ENCODE measurements at places on chromosomes 4 and X. TPM values are rescaled to one million over a fixed set of nuclear protein-coding genes. Genes with fewer than 3 reads are reported as not detected.

DNA sequence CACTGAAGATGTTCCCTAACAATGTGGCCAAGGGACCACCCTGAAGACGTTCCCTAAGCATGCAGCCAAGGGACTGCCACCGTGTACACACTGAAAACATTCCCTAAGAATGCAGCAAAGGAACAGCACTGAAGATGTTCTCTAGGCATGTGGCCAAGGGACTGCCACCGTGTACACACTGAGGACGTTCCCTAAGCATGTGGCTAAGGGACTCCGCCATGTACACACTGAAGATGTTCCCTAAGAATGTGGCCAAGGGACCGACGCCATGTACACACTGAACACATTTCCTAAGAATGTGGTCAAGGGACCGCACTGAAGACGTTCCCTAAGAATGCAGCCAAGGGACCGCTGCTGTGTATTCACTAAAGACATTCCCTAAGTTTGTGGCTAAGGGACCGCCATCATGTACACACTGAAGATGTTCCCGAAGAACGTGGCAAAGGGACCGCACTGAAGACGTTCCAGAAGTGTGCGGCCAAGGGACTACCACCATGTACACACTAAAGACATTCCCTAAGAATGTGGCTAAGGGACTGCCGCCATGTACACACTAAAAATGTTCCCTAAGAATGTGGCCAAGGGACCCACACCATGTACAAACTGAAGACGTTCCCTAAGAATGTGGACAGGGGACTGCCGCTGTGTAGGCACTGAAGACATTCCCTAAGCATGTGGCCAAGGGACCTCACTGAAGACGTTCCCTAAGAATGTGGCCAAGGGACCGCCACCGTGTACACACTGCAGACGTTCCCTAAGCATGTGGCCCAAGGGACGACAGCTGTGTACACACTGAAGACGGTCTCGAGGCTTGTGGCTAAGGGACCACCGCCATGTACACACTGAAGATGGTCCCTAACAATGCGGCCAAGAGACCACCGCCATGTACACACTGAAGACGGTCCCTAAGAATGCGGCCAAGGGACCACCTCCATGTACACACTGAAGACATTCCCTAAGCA lies 54.8 kb downstream of the DHRSX start:
- DNase-seq: no peak

DNA sequence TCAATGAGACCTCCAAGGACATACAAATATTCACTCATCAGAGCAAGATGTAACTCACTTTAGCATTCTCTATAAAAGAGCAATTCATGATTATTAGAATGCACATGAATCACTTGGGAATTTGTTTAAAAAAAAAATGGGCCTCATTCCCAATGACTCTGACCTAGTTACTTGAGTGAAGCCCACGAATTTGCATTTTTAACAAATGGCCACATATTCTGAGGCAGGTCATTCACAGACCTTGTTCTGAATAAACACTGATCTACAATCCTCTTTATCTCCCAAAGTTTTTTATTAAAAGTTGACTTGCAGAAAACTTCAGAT lies 255.1 kb upstream of the VEGFC start:
- no peak for DNase-seq

DNA sequence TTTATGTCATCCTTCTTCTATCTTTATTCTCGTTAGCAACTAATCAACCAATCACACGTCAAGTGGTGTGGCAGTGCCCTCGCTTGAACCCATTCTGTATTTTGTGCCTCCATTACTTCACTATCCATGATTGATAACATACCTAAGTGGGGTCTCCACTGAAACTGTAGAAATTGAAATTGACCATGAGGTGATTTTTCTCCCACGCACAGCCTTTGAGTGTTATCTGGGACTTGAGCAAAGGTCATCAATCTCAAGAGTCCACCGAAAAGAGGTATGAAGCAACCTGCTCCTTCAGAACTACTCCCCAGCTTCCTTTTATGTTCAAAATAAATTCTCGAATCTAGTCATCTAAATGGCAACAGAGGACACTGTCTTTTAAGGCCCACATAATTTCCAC lies 111.1 kb downstream of the SCD5 start:
- DNase-seq: no peak

- no peak for DNase-seq
Observed at GRCh38 chrX:123223409-123223808, 39.3 kb downstream of the GRIA3 start.

DNA sequence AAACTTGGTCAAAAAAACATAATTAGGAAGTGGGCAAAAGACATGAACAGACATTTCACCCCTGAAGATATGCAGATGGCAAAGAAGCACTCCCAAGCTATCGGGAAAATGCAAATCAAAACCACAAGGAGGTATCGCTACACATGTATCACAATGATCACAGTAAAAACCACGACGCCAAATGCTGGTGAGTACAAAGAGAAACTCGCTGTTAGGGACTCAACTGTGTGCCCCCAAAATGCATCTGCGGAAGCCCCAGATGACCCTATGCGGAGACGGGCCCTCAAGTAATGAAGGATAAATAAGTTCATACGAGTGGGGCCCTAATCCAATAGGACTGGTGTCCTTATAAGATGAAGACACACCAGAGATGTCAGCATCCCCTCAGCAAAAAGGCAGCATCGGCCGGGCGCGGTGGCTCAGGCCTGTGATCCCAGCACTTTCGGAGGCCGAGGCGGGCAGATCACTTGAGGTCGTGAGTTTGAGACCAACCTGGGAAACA lies 10.2 kb downstream of the GAK start:
- no peak for DNase-seq

- DNase-seq: no peak
Observed at GRCh38 chr4:104345598-104346242, 149.0 kb downstream of the CXXC4 start.

- peak; percentile 58 for DNase-seq
Observed at GRCh38 chr4:151485541-151486131, 76.7 kb downstream of the FHIP1A start.

- DNase-seq: no peak
Observed at GRCh38 chrX:19177721-19178120, 55.5 kb upstream of the ADGRG2 start.

DNA sequence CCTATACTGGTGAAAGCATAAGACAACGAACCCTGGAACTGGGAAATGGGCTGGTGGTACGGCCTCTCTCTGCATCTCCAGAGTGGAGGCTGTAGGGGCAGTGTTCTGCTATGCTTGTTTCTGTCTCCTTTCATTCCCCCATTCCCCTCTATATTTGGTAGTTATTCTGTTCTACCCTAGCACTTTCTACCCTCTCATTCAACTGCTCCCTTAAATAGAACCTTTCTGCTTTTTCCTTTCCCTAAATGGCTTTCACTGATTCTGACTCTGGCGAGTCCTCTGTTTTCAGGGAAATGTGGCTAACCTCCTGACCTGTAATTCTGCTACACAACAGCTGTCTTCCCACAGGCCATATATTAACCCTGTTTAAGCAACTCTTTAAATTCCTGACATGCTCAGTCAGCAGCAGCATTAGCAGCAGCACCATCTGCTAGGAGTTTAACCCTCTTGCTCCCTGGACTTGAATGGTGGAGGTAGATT lies 94.2 kb downstream of the CXCL13 start:
- no peak for DNase-seq

DNA sequence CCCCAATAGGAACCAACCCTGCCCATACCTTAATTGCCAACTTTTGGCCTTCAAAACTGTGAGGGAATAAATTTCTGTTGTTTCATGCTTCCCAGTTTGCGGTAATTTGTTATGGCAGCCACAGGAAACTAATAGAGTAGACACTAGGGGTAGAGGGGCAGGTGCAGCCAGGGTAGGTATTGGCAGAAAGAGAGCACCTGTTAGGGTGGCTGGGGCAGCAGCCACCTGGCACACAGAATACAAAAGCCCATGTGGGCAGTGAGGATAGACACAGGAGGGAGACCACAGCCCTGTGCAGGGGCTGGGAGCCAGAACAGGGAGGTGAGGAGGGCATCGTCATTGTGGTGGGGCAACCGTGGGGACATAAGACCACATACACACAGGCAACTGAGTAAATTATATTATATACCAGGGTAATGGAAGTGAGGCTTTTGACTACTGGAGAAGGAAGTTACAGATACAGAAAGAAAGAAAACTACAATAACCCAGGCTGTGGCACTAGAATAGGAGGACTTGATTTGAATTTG lies 28.2 kb downstream of the IRF2 start:
- no peak for DNase-seq

GRCh38 chrX:872090-872489 lies 241.5 kb downstream of the SHOX start:
- no peak for DNase-seq

DNA sequence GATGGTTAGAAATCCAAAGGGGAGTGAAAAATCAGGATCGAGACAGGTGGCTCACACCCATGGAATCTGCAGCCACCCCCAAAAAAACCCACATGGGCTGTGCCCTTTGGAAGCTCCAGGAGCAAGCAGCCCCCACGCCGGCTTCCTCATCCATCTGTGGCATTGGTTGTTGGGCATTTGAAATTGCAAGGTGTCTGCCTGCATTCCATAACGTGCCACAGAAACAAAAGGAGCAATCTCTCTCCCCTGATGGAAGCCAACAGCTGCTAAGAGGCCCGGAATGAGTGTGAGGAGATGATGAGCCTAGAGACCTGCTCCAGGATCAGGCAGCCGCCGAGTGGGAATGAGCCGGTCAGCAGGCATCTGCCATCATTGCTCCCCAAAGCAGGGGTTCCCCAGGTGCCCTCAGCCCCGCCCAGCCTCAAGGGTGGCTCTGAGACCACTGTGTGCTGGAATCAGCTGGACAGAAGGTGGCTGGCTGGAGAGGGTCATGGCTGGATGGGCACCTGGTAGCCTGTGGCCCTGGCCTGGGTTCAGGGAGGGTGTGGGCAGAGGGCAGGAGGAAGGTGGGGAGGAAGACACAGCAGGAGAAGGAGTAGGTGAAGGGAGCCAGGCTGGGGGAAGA lies 113.2 kb downstream of the CRLF2 start:
- DNase-seq: peak; percentile 23

- no peak for DNase-seq
Observed at GRCh38 chr4:88998891-88999290, 58.1 kb downstream of the FAM13A start.

- no peak for DNase-seq
Observed at GRCh38 chr4:162408309-162408708, 244.5 kb upstream of the FSTL5 start.

- DNase-seq: no peak
Observed at GRCh38 chr4:119041396-119041795, 94.2 kb upstream of the MYOZ2 start.

DNA sequence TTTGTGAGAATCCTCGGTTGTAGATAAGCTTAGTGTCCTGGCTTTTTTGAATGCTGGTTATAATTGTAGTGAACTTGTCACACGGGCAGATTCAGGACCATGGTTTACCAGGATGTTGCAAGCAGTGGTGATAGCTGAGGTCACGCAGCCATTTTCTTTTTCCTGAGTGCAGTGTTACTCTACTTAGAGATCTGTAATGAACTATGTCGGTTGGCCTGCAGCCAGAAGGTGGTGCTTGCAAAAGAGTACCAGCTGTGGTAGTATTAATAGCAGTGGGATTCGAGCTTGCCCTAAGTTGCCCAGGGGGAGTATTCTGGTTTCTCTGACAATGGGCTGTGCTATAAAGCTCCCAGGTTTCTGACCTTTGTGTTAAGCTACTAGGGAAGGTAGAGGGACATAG lies 368.9 kb downstream of the SLITRK2 start:
- DNase-seq: no peak

DNA sequence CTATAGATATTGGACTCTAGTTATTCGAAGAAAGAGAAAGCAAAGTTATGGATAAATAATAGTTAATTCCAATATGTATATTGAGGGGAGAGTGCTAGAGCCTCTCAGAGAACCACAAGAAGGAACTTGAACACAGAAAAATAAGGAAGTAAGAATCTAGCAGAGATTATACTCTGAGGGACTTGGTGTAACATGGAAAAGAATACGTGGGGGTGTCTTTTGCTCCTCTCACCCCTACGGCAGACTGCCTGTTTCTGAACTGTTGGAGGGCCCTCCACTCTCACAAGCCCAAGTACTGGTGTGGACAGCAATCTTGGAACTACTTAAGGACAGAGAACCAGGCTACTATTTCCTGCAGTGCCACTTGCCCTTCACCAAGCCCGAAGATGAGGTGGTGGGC lies 1174.4 kb upstream of the PCDH10 start:
- DNase-seq: no peak

GRCh38 chrX:13483773-13484172 lies 85.6 kb upstream of the EGFL6 start:
- no peak for DNase-seq

DNA sequence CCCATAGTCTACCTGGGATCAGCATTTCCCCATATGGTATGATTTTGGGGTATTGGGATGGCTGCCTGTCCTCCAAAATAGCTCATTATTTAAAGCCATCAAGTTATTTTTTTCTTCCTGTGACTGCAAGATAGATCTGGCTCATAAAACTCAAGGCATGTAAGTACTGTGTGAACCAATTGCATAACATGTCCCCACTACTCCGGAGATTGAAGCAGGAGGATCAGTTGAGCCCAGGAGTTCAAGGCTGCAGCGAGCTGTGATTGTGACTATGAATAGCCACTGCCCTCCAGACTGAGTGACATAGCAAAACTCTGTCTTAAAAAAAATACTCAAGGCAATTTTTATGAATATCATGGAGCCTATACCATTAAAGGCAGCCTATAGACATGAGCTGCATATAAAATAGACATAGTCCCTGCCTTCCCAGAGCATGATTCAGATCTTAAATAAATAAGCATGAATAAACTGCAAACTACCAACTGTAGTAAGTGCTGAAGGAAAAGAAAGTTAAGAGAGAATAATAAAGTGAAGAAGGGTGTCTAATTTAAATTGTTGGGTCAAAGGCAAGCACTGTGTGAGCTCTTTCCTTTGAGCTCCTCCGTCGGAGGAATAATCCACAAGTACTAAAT lies 16.9 kb upstream of the MMAA start:
- no peak for DNase-seq

DNA sequence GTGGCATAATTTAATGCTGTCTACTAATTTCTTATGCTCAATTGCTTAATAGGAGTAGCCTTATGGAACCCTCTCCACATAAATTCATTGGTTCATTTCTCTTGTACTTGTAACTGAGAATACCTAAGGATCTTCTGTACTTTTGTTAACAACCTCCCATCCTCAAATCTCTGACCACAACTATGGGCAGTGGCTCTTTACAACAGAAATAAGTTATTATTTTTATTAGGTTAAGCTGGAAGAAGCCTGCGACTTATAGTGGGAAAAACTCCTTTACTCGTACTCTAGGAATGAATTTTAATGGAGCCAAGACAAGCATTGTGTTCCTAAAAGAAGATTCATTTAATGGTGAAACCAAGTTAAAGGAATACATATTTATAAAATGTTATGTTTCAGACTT lies 337.1 kb upstream of the CTSO start:
- no peak for DNase-seq

GRCh38 chr4:16418814-16419213 lies 192.5 kb upstream of the TAPT1 start:
- no peak for DNase-seq

The MRFAP1 gene
- total RNA-seq: 120 TPM

The BLTP1 gene
- 38.6 TPM for total RNA-seq

The TCEANC gene
- 4.1 TPM for total RNA-seq

The CYSLTR1 gene
- total RNA-seq: 0.37 TPM

The PDZD11 gene
- 18.7 TPM for total RNA-seq

The SERTM2 gene
- 29.1 TPM for total RNA-seq

The CENPVL2 gene
- not detected for total RNA-seq

The RAB33A gene
- 0.81 TPM for total RNA-seq

The RHOXF2 gene
- not detected for total RNA-seq

The IQCM gene
- total RNA-seq: not detected

The SPINK2 gene
- not detected for total RNA-seq

The ADH7 gene
- total RNA-seq: not detected

All from right lobe of liver (tissue), 6 donors.